CD8-positive, alpha-beta memory T cell (primary cell): ENCODE measurements at places on chromosomes 16 and 17. TPM values are rescaled to one million over a fixed set of nuclear protein-coding genes. Genes with fewer than 3 reads are reported as not detected.
A peak's percentile ranks its signal among the peaks of the same experiment; 100 is the strongest.

DNA sequence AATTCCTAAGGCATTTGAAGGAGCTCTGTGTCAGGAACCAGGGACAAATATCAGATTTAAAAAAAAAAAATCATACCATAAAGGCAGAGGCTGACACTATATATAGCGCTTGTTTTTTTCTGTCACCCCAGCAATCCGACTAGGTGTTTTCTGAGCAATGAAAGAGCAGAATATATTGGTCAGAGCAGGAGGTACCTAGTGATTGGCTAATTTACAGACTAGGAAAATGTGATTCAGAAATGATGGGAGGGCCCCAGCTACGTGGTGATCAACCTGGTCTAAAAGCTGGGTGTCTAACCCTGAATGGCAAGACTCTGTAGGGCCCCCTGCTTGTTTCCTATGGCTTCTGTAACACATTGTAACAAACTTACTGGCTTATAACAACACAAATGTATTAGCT, 195.5 kb upstream of the XYLT1 start:
- H3K4me3 ChIP-seq: no peak overlapping the region
- no peaks in the 10 kb centered on the region for H3K27me3 ChIP-seq
- DNase-seq: no peak

GRCh38 chr17:29331075-29331707, 37.2 kb upstream of the NUFIP2 start:
- no peak for DNase-seq
- no peaks in the 10 kb centered on the region for H3K36me3 ChIP-seq
- no peaks in the 10 kb centered on the region for H3K4me1 ChIP-seq
- no peak overlapping the region for H3K4me3 ChIP-seq

- H3K36me3 ChIP-seq: peaks cover 19% of the 10 kb centered on the region
- DNase-seq: no peak
- H3K4me1 ChIP-seq: peaks cover 29% of the 10 kb centered on the region
- H3K27ac ChIP-seq: peak overlapping the region; percentile 92
- peak overlapping the region; percentile 98 for H3K4me3 ChIP-seq
These were observed 216 bp downstream of the VPS9D1 start for GRCh38 chr16:89720551-89720812.

- peaks cover 5% of the 10 kb centered on the region for H3K4me1 ChIP-seq
- DNase-seq: no peak
- H3K27ac ChIP-seq: no peak overlapping the region
- no peaks in the 10 kb centered on the region for H3K36me3 ChIP-seq
These were observed 391.9 kb upstream of the TNRC6C start for GRCh38 chr17:77566566-77567138.

DNA sequence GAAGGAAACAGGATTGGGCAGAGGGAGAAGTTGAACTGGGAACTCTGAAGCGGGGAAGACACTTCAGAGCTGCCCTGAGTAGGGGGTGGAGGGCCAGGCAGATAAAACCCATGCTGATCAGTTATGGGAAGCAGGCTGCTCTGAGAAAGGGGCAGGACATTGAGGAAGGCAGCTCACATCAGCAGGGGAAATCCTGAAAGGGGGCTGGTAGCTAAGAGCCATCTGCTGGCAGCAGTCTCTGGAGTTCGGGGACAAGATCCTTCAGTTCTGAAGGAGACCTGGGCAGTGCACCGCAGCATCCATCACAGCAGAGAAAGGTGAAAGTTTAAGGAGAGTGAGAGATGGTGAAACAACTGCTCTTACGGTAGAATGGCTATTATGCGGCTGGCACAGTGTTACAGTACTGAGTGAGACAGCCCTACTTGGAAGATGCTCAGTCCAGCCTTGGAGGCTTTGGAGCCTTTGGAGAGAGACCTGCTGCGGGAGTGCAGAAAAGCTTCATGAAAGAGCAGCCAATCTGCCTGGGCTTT, 5.4 kb upstream of the KIF18B start:
- H3K36me3 ChIP-seq: no peaks in the 10 kb centered on the region
- H3K27ac ChIP-seq: no peak overlapping the region
- no peak for DNase-seq
- no peak overlapping the region for H3K4me3 ChIP-seq
- H3K4me1 ChIP-seq: peaks cover 4% of the 10 kb centered on the region

GRCh38 chr17:50268026-50268425, 6.2 kb upstream of the TMEM92 start:
- no peak for DNase-seq
- no peak overlapping the region for H3K27ac ChIP-seq
- peaks cover 4% of the 10 kb centered on the region for H3K4me1 ChIP-seq
- peaks cover 4% of the 10 kb centered on the region for H3K27me3 ChIP-seq
- H3K4me3 ChIP-seq: no peak overlapping the region

DNA sequence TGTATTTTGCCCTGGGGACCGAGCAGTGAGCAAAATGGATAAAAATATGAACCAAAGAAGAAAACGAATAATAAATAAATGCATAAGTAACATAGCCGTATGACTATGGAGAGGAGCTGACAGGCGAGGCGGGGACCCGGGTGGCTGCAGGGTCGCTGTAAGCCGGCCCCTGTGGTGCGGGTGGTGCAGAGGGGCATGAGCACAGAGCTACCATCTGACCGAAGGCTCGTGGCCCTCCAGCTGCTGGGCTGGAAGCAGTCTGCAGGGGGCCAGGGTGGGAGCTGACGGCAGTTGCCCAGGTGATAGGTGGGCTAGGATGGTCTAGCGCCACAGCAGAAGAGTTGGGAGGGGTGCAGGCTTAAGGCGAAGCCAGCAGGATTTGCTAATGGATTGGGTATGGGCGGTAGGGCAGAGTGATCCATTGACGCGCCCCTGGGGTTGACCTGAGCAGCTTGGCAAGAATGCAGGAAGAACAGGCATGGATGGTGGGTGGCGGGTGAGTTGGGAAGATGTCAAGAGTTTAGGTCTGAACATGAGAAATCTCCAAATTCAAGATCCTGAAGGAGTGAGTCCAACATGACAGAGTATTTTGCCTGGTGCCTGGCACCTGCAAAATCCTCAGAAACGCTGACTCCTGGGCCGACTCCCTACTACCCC, 228.0 kb downstream of the FOXL1 start:
- H3K36me3 ChIP-seq: no peaks in the 10 kb centered on the region
- H3K27ac ChIP-seq: no peak overlapping the region
- no peaks in the 10 kb centered on the region for H3K27me3 ChIP-seq
- no peak overlapping the region for H3K4me3 ChIP-seq
- no peaks in the 10 kb centered on the region for H3K4me1 ChIP-seq

DNA sequence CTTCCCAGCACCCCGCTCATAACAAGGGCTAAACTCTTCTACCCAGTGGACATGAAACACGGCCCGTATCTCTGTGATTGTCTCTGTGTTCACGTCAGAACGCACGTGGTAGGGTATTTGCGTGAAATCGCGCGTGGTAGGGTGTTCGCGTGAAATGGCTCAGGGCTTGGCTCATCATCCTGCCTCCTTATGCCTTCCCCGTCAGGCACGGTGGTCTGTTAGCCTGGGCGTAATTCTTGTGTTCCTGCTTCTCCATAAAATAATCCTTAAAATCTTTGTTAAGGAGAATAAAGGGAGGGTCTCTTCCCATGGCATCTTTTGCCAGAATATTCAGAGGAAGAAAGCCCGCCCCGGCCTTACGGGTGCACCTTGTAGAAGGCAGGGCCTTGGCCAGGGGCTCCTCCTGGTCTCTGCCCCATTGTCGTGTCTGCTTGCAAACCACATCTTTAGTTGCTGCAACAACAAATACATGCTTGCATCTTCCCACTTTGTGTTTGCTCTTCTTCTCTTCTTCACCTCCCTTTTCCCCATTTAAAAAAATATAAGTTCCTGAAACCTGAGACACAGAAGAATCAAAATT, 116.7 kb upstream of the CHMP6 start:
- H3K27me3 ChIP-seq: no peaks in the 10 kb centered on the region
- H3K4me1 ChIP-seq: peaks cover 53% of the 10 kb centered on the region

DNA sequence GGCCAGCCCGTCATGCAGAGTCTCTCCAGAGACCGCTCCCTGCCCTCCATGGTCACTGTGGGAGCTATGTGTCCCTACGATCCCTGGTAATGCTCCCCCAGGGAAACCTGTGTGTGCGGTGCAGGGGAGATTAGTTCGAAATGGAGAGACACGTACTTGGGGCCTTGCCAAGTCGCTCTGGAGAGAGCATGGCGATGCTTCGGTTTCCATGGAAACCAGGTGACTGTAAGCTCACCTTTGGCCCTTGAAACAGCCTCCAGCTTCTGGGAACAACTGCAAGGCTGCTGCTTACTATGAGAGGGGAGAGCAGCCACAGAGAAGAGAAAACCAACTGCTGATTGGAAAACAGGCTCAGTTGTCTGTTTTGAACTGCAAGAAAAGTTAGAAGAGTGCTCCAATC, 879.7 kb upstream of the EEF2KMT start:
- H3K36me3 ChIP-seq: no peaks in the 10 kb centered on the region
- DNase-seq: no peak
- H3K27ac ChIP-seq: no peak overlapping the region
- no peaks in the 10 kb centered on the region for H3K4me1 ChIP-seq
- H3K4me3 ChIP-seq: no peak overlapping the region

- H3K27ac ChIP-seq: peak overlapping the region; percentile 72
- peaks cover 21% of the 10 kb centered on the region for H3K4me1 ChIP-seq
- H3K27me3 ChIP-seq: no peaks in the 10 kb centered on the region
- peak; percentile 88 for DNase-seq
These were observed 6.0 kb upstream of the ZNF205 start for GRCh38 chr16:3106205-3106928.

DNA sequence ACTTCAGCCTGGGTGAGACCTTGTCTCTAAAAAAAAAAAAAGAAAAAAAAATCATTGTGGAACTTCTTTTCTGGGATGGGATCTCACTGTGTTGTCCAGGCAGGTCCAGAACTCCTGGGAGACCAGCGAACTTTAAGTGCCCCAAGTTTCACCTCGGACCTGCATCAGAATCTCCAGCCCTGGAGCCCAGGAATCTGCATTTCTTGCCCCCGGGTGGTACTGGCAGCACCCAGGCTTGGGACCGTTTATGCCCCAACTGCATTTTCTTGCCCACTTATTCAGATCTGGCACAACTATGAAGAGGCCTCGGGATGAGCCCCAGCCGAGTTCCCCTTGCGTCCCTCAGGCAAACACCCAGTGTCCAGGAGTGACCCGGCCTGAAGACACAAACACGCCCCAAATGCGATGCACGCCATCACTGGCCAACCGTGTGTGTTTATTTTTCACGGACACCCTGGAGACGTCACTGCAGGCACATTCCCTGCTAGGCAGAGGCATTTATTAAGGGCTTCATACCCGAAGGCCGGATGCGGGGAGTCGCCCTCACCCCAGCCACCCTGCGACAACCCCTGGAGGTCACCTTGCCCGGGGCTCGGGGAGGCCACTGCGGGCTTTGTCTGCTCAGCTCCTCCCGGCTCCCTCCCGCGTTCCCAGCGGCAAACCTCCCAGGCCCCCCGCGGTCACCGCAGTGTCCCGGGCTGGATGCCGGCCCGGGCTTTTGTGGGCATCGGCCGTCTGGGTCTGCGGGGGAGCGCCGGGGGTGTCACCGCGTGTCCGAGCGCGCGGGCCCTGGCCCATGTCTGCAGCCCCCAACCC, 684 bp upstream of the SPIRE2 start:
- H3K27me3 ChIP-seq: peaks cover 14% of the 10 kb centered on the region
- no peaks in the 10 kb centered on the region for H3K4me1 ChIP-seq
- peak overlapping the region; percentile 16 for H3K27ac ChIP-seq
- DNase-seq: no peak

GRCh38 chr17:953767-954166, 25.8 kb downstream of the NXN start:
- no peak overlapping the region for H3K4me3 ChIP-seq
- H3K36me3 ChIP-seq: no peaks in the 10 kb centered on the region
- no peaks in the 10 kb centered on the region for H3K4me1 ChIP-seq
- no peak for DNase-seq
- peaks cover 14% of the 10 kb centered on the region for H3K27me3 ChIP-seq

- peaks cover 91% of the 10 kb centered on the region for H3K4me1 ChIP-seq
- no peak overlapping the region for H3K4me3 ChIP-seq
- DNase-seq: no peak
- no peaks in the 10 kb centered on the region for H3K27me3 ChIP-seq
- no peaks in the 10 kb centered on the region for H3K36me3 ChIP-seq
These were observed 6.5 kb downstream of the NFATC3 start for GRCh38 chr16:68091380-68092261.

The PYY gene
- total RNA-seq: not detected

The HSD11B2 gene
- total RNA-seq: 1.5 TPM

The MRPL58 gene
- 68.8 TPM for total RNA-seq

The ADORA2B gene
- total RNA-seq: 0.95 TPM

The KCNG4 gene
- not detected for total RNA-seq

The TM4SF5 gene
- total RNA-seq: not detected
